ENCODE measurements at places on chromosomes 7 and 10. TPM values are rescaled to one million over a fixed set of nuclear protein-coding genes. Genes with fewer than 3 reads are reported as not detected.
A peak's percentile ranks its signal among the peaks of the same experiment; 100 is the strongest.

GRCh38 chr7:6637544-6638229 lies 569 bp downstream of the ZNF316 start:
- DNase-seq, result no peak
- peaks cover 21% of the 10 kb centered on the region for H3K4me1 ChIP-seq
- no peaks in the 10 kb centered on the region for H3K27me3 ChIP-seq
- H3K4me3 ChIP-seq, result peak overlapping the region; percentile 35

- H3K27ac ChIP-seq, result peak overlapping the region; percentile 55
- H3K36me3 ChIP-seq, result no peaks in the 10 kb centered on the region
- no peak overlapping the region for H3K4me3 ChIP-seq
- DNase-seq, result no peak
These were observed 14.7 kb downstream of the ECHDC3 start for GRCh38 chr10:11756766-11757315.

GRCh38 chr7:108232076-108232475 lies 101.9 kb upstream of the LAMB4 start:
- H3K4me1 ChIP-seq, result peaks cover 31% of the 10 kb centered on the region
- H3K27me3 ChIP-seq, result no peaks in the 10 kb centered on the region
- DNase-seq, result no peak
- no peak overlapping the region for H3K27ac ChIP-seq
- H3K4me3 ChIP-seq, result no peak overlapping the region
- no peaks in the 10 kb centered on the region for H3K36me3 ChIP-seq

GRCh38 chr10:52394246-52394645 lies 80.2 kb downstream of the DKK1 start:
- no peak for DNase-seq
- no peaks in the 10 kb centered on the region for H3K36me3 ChIP-seq
- no peaks in the 10 kb centered on the region for H3K27me3 ChIP-seq
- no peak overlapping the region for H3K27ac ChIP-seq
- H3K4me1 ChIP-seq, result no peaks in the 10 kb centered on the region

DNA sequence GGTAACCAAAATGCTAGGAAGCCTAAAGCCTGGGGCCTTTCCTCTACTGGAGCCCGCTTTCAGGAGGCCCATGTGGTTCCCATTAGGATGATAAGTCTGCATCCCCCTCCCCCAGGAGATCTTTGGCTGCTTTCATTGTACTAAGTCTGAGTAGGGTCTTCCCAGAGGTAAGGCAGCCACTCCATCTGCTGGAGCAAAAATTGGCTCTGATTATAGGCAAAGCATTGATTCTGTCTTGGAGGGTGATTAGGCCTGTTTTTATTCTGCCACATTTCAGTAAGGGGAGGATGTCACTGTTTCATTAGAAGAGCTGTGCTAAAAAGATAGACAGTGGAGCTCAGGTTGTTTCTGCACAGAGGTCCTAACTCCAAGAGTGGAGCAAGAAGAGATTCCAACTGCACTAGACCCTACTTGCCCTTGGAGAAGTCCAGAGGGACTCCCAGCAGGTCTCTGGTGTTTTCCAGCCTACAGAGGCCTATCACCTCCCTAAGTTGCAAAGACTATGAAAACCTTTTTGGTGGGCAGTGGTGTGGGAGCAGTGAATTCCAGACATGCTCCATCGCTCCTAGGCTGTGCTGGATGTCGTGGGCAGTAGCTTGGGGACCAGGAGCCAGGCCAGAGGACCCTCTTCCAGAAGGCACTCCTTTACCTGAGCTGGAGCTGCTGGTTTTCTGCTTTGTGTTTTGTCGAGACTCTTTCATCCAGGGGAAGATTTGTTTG lies 7.1 kb upstream of the HOXA2 start:
- DNase-seq, result no peak
- H3K27ac ChIP-seq, result no peak overlapping the region

DNA sequence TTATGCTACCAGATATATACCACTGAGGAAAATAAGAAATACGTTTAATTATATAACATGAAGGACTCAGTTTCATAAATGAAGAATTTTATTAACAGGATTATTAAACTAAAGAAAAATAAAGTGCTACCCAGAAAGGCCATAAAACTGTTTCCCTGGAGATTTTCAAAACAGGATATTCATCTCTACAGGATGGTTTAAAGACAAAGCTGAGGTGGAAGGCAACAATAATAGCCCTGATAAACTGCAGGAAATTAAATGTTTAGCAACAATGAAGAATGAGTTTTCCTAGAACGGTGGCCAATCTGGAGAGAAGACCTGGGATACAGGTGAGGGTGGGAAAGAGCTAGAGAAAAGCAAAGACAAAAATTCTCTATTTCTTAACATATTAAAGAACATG lies 11.9 kb downstream of the RHEB start:
- no peaks in the 10 kb centered on the region for H3K36me3 ChIP-seq
- no peak overlapping the region for H3K4me3 ChIP-seq
- DNase-seq, result no peak
- H3K27me3 ChIP-seq, result no peaks in the 10 kb centered on the region
- H3K4me1 ChIP-seq, result peaks cover 43% of the 10 kb centered on the region
- H3K27ac ChIP-seq, result no peak overlapping the region

GRCh38 chr10:69479240-69480067 lies 28.2 kb downstream of the TSPAN15 start:
- no peak for DNase-seq
- H3K27ac ChIP-seq, result peak overlapping the region; percentile 66
- H3K4me1 ChIP-seq, result peaks cover 17% of the 10 kb centered on the region
- H3K27me3 ChIP-seq, result no peaks in the 10 kb centered on the region
- no peaks in the 10 kb centered on the region for H3K36me3 ChIP-seq
- H3K4me3 ChIP-seq, result no peak overlapping the region

- no peaks in the 10 kb centered on the region for H3K4me1 ChIP-seq
- no peak for DNase-seq
- H3K27me3 ChIP-seq, result no peaks in the 10 kb centered on the region
- H3K4me3 ChIP-seq, result no peak overlapping the region
These were observed 628.5 kb upstream of the CELF2 start for GRCh38 chr10:10389182-10389581.

Gene PYROXD2
- total RNA-seq, result 8.6 TPM

DNA sequence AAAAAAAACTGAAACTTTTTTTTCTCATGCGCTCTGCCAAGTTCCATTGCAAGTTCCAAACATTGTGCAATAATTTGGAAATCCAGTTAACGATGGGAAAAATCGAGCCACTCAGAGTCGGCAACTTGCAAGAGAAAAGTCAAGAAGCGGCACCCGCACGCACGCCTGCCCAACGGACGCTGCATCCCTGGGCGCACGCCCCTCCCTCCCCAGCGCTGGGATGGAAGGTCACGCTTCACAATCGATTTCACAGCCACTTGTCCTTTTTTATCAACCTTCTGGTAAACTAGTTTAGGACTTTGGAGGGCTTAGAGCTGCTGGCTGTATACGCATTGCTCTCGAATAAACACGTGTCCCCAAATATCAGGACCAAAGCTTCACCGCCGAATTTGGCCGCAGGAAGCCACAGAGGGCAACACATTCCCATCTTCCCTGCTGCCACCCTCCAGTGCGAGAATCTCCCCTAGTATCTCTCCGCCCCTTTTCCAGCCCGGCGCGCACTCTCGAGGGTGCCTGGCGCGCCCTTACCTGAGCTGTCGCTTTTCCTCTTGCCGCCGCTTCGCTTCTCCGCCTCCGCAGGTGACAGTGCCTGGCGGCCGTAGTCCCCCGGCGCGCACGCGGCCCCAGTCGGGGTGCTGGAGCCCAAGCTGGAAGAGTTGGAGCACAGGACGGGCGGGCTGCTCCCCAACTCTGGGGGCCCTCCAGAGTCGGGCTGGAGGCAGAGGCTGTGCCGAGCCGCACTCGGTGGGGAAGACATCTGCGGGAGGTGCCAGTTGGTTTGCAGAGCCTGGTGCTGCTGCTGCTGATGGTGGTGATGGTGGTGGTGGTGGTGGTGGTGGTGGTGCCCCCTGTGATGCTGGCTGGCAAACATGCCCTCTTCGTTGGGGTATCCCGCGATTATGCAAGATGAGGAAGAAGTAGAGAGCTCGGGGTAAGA lies 857 bp downstream of the MEOX2 start:
- peak; percentile 6 for DNase-seq
- H3K36me3 ChIP-seq, result no peaks in the 10 kb centered on the region
- H3K4me3 ChIP-seq, result no peak overlapping the region
- no peak overlapping the region for H3K27ac ChIP-seq

GRCh38 chr7:127379642-127380041 lies 12.9 kb downstream of the ZNF800 start:
- DNase-seq, result no peak
- H3K4me3 ChIP-seq, result no peak overlapping the region
- no peak overlapping the region for H3K27ac ChIP-seq
- H3K36me3 ChIP-seq, result peaks cover 4% of the 10 kb centered on the region

Gene MLXIPL
- 13.5 TPM for total RNA-seq

- peaks cover 4% of the 10 kb centered on the region for H3K4me1 ChIP-seq
- no peak within 1 kb of the TSS for H3K4me3 ChIP-seq
- H3K36me3 ChIP-seq, result no peaks in the 10 kb centered on the region
- peak within 1 kb of the TSS; percentile 10 for H3K27ac ChIP-seq
These were observed at the start of gene GJC3 for GRCh38 chr7:99928994-99929729. Gene GJC3, minus strand, starts transcription at chr7:99929620. Its CDS starts 0 bp downstream, at chr7:99929620.

Gene TMEM130
- 0.52 TPM for total RNA-seq

Gene DDX50
- total RNA-seq, result 22.3 TPM

- no peak for DNase-seq
- H3K27me3 ChIP-seq, result no peaks in the 10 kb centered on the region
- H3K4me1 ChIP-seq, result no peaks in the 10 kb centered on the region
These were observed 54.3 kb upstream of the WAC start for GRCh38 chr10:28478646-28479045.

All from body of pancreas (tissue), 4 donors.